ENCODE measurements at places on chromosomes 12 and 14. TPM values are rescaled to one million over a fixed set of nuclear protein-coding genes. Genes with fewer than 3 reads are reported as not detected.

TAS2R42 gene
- total RNA-seq = not detected

DNA sequence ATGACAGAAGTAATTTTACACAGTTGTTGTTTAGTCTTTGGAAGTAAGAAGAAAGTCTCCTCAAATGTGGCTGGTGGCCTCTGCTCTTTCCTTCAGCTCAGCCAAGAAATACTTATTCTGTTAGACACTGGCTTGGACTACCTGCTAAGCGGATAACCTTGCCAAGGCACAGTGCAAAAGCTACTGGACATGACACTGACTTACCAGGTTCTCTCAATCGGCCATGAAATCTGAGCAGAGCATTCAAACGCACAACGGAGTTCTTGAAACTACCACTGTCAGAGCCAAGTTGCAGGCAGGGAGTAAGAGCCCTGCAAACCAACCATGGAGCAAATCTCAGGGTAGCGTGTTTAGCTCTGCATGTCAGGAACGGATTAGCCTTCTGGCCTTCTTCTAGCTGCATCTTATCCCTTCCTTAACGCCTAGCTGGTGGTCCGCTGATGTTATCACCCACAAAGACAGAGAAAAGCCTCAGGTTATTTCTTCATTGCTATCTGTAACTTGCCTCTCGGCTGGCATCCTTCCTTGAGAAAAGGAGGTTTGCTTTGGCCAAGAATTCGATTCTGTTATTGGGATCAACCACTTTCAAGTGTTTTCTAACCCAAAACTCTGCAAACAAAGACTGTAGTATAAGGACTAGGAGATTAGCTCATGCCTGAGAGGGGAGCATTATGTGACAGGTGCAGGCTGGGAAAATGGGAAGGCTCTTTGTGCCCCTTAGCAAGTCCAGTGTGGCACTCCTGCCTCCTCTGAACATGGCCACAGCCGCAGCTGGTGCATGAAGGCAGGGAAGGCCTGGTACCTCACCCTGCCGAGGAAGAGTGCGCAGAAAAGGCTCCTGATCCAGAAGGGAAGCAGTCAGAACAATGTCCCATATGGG is 223.4 kb downstream of the GLT1D1 start:
- ATAC-seq = no peak

DNA sequence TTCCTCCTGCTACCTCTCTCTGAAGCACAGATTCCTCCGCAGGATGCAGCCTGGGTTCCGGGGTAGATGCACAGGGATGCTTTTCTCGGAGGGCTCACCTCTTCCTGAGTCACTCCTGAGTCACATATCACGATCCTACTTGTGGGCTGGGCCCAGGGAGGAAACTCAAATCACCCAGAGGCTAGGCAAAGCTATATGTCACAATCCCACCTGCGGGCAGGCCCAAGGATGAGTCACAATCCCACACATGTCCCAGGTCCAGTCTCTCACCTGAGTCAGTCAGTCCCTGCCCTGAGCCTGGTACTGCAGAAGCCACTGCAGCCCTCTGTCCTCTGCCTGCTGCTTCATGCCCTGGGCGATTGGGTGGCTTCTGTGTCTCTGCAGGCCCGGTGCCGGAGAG is 149.0 kb upstream of the GSC start:
- peak; percentile 39 for ATAC-seq

DNA sequence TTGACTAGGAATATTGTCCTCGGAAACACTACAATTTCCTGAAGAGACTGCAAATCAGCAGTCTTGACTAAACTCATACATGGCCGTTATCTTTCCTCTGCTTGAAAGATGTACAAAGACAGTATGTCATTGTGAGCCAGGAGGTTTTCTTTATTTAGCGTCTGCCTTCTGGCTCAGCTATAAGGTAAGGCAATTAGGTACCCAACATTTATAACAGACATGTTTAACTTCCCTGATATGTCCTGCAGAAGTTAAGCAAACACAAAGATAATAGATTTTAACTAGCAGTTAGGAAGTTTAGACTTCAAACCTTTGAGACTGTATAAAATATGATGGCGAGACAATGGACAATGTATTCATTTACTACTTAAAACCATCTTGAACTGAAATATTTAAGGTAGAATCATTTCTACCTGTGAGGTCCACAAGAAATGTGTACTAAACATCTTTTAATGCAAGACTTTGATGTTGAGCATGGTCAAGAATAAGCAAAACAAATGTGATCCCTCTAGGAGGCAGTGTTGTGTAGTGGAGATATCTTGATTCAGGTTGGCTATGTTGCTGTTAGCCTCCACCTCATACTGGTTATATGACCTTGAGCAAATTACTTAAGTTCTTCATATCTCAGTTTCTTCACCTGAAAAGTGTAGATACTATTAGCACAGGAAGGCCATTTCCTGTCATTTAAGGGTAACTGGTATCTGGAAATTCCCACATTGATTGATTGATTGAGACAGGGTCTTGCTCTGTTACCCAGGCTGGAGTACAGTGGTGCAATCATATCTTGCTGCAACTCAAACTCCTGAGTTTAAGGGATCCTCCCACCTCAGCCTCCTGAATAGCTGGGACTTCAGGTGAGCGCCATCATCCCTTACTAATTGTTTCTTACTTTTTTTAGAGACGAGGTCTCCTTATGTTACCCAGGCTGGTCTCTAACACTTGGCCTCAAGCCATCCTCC is 96.3 kb upstream of the EEA1 start:
- peak; percentile 78 for ATAC-seq
